ENCODE measurements at places on chromosomes 6 and 20.

- no peak for DNase-seq
Observed at GRCh38 chr20:13205425-13205824, 15.6 kb upstream of the ISM1 start.

GRCh38 chr6:158789115-158789917, 29.9 kb downstream of the EZR start:
- no peak for DNase-seq

DNA sequence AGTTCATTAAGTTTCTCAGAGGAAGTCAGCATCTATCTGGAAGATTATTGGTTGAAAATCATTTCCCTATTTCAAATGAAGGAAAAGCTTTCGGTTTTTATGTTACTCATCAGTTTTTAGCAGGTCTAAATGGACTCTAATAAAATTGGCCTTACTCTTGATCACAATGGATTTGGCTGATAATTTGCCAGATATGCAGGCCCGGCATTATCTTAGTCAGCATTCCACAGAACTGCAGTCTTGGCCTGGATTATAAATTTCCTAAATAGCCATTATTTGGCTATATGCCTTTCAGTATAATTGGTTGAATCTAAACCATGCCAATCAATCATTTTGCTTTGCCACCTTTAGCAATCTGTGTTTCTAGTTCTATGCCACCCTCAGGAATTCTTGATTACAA, 91.7 kb upstream of the KCNQ5 start:
- no peak for DNase-seq

- no peak for DNase-seq
Observed at GRCh38 chr6:167435209-167435728, 110.4 kb downstream of the TTLL2 start.

- DNase-seq, result peak; percentile 9
Observed at GRCh38 chr6:153215242-153215641, 84.2 kb upstream of the RGS17 start.

DNA sequence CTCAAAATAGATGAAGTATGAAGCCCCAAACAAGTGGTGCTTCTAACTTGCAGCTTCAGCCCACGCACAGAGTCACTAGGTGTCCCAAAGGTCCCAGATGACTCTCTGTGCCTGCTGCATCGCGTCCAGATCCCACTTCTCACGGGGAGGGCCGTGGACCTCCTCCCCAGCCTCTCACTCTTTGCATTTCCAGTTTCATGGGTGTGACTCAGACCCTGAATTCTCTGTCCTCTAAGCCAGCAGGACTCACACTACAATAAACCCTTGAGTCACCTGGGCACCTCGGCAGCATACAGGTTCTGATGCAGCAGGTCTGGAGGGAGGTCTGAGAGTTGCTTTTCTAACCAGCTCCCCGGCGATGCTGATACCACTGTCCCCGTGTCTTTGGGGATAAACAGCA, 114.0 kb upstream of the RIN2 start:
- DNase-seq, result no peak

GRCh38 chr20:52004018-52004417, 187.6 kb downstream of the ZFP64 start:
- DNase-seq, result no peak

DNA sequence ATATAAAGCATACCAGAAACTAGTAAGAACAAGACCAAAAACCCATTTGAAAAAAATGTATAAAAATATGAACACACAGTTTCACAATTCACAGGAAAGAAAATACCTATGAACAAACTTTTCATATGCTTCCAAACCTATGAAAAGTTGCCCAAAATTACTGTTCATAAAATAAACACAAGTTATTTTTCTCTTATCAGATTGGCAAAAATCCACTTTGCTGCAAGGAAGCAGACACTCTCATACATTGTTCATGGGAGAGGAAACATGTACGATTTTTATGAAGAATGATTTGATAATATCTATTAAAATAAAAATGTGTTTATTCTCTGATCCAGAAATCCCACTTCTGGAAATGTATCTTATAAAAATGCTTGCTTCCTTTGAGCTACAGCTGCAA, 40.0 kb upstream of the OCSTAMP start:
- no peak for DNase-seq

GRCh38 chr6:4319981-4320683, 184.8 kb upstream of the ECI2 start:
- DNase-seq, result peak; percentile 77

DNA sequence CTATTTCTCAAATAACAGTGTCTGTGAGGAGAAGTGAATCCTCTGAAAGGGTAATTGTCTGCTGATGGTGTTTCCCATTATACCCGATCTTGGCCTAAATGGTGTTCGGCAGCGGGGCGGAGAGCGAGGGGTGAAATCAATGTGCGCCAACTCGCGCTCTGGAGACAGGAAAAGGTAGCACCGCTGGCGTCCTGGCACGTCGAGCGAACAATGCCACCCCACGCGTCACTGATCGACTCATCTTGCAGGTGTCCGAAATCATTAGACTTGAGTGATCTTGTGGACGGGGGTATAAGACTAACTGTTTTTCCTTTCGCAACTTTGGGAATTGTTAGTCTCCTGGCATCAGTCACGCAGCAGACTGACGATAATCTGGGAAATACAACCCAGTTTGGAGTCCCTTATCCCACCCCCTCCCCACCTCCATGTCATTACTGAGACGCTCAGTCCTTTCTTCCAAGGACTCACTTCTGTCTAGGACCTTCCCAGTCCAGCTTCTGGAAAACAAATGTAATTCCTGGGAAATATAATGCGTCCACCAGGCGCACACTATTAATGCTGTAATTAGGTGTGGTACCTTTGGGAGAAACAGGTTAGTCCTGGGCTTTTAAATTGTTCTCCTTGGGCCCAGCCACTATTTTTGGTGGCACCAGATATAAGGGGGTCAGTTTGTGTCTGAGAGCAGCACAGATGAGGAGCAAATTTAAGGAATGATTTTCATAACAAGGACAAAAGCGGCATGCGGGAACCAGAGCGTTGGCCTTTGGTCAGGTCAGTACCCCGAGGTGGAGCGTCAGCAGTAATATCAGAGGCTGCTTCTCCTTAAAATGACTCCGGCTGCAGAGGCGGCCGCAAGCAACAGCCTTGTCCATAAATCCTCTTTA, 2.3 kb downstream of the LINC00237 start:
- no peak for DNase-seq

GRCh38 chr6:45690846-45691245, 313.1 kb upstream of the SUPT3H start:
- DNase-seq, result no peak

- no peak for DNase-seq
Observed at GRCh38 chr20:39813190-39813829, 851.2 kb downstream of the DHX35 start.

DNA sequence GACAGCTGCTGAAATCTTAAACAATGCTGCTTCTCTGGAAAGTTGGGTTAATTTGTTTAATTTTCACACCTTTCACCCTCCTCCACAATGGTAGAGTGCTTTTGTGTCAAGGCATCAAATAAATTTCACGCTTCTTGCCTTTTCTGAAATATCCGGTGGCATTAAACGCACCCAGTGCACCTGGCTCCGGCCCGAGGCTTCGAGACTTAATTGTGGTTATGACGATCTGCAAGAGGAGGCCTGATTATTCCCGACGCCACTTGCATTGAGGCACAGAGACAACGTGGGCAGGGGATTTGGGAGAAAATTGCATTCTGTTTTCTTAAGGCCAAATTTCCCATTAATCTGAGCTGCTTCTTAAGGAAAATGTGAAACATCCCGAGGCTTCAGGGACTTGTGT, 152.2 kb downstream of the CDH4 start:
- DNase-seq, result no peak

DNA sequence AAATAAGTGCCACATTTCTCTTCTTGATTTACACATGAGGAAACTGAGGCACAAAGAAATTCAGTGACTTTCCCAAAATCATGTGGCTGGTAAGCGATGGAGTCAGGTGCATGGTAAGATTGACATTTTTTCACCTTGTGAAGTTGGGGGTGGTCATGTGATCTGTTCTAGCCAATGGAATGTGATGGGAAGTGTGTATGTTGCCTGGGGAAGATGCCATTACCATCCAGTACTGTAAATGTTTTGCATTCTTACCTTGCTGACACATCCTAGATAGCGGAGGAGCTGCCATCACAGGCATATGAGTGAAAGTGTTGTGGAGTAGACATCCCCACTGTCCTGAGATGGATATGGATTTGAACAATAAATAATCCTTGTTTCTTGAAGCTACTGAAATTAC, 499.6 kb upstream of the SULF2 start:
- DNase-seq, result no peak

DNA sequence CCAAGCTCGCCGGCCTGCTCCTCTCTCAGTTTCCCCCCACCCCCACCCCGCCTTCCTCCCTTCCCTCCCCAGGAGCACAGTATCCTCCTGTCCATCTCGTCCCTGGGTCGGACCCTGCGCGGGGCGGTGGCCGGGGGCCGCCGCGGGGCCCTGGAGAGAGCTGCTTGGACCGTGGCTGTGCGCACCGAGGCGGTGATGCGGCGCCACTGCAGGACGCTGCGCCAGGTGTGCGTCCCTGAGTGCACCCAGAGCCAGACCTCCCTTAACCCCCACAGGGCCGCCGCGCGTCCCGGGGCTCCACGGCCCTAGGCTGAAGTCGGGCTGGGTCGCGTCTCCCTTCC, 2.2 kb downstream of the C20orf204 start:
- no peak for DNase-seq

DNA sequence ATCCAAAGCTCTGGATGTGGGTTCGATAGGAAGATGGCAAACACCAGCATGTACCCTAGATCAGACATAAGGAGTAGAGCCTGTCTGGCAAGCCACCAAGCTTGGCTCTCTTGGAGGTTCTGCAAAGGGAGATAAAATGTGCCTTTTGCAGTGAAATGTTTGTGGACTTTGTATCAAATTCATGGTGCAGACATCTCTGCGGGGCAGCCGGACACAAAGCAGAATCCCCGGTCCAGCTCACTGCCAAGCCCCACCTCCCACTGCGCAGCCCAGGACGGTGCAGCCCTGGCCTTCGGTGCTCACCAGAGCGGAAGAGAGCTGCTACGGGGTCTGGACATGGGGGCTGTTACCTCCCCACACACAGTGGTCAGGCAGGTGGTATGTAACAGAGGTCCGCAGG, 333.6 kb upstream of the JARID2 start:
- DNase-seq, result no peak

GRCh38 chr6:118632359-118632758, 19.0 kb downstream of the CEP85L start:
- DNase-seq, result no peak

GRCh38 chr6:160790028-160790792, 88.2 kb downstream of the PLG start:
- DNase-seq, result peak; percentile 42

DNA sequence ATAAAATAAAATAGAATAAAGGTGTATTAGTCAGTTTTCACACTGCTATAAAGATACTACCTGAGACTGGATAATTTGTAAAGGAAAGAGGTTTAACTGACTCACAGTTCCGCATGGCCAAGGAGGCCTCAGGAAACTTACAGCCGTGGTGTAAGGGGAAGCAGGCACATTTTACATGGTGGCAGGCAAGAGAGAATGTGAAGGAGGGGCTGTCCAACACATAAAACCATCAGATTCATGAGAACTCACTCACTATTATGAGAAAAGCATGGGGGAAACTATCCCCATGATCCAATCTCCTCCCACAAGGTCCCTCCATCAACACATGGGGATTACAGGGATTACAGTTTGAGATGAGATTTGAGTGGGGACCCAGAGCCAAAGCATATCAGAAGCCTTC, 41.1 kb upstream of the BCAS1 start:
- DNase-seq, result no peak

- DNase-seq, result peak; percentile 21
Observed at GRCh38 chr6:20933057-20933788, 399.0 kb downstream of the CDKAL1 start.

DNA sequence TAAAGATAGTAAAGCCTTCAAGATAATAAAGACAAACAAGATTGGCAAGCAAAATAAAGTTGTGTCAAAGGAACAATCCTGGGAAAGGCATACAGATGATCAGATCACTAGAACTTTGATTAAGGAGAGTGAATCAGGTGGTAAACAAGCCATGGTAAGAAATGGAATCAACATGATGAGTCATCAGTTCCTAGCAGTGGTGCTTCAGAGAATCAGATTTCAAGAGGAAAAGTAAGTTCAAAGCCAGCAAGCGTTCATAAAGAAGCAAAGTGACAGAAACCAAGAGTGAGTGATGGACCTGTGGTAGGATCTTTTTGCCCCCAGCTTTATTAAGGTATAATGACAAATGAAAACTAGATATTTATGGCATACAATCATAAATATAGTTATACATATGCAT, 340.4 kb downstream of the TPBG start:
- no peak for DNase-seq

DNA sequence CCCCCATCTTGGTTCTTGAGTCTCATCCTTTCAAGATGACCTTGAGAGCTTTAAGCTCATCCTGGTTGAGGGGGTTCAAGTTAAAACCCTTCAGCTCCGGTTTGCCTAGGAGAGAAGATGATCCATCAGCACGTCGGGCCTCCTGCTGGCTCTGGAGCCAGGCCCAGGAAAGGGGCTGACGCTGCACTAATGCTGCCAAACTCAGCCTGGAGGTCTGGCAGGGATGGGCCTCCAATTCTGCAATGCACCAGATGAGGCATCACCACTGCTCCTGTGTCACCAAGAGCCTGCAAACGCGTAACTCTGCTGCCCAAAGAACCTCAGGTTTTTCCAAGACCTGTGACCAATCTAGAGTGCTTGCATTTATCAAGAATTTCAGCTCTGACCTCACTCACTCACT, 6.1 kb downstream of the PDRG1 start:
- DNase-seq, result no peak

DNA sequence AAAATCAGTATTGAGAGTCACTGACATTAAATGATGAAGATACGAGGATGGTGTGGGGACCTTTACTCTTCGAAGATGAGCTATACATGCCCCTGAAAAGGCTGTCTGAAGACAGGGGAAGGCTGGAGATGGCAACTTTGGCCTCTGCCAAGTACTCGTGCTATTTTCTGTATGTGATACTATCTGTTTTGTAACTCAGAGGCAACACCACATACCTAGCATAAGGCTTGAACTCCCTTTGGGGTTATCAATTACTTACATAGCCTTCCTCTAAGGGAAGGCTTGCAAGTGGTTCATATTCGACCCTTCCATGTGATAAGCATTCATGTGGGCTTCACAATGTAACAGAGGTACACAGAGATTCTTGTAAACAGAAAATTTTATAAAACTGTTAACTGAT, 68.7 kb upstream of the FBXO30 start:
- no peak for DNase-seq

DNA sequence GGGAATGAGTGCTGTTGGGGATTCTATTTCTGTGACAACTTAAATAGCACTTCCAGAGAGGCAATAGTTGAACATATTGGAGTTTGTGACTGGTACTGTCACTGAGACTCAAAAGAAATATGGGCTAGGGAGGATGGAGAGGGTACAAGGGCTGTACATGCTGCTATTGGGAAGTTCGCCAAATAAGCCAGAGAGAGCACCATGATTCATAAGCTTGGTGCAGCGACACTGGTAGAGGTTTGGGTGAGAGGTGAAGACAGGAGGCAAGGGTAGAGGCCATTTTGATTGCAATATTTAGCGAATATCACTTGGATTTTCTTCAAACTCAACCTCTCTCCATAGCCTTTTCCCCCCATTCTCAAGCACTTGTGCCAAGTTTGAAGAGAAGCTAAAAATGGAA, 214.3 kb downstream of the OGFRL1 start:
- DNase-seq, result no peak

GRCh38 chr6:142376800-142377496, 75.1 kb downstream of the ADGRG6 start:
- DNase-seq, result peak; percentile 61
